Activated T-helper 2 cell treated with anti-CD3 and anti-CD28 coated beads, Interferon-gamma antibody, Interleukin-2, Interleukin-4, amounts not matched to agents 10 μg/mL and 5 μg/mL and 100 μg/mL, durations not matched to agents 14 hours and 24 hours and 36 hours (primary cell): ENCODE measurements at places on chromosomes 16 and 17.

- DNase-seq = no peak
These were observed 76.4 kb downstream of the CDH13 start for GRCh38 chr16:82703161-82703560.

GRCh38 chr17:61388561-61389356, 10.9 kb upstream of the TBX2 start:
- no peak for DNase-seq

- no peak for DNase-seq
These were observed 24.6 kb downstream of the LLGL2 start for GRCh38 chr17:75550139-75550465.

DNA sequence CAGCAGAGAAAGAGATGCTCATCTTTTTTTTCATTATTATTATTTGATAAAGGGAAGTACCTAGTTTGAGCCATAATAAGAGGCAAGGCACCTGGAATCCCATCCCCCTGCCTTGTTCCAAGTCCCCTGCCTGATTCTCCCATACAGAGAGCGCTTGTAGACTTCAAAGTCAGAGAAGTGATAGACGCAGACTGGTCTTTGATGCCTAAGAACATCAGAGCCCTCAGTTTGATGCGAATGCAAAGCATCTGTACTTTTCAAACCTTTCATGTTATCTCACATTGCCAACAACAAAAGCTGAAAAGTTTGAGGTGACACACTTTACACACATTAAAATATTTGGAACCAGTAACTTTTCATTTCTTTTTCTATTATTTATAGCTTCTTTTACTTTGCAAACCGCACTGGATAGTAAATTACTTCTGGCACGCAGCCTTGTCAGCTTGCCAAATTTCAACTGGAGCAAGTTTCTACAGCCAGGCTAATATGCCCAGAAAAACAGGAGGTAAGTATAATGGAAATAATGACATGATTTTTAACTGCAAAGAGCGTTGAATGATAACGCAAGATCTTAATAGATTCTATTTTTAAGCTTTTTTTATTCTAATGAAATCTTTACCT, 5.9 kb upstream of the UTP6 start:
- DNase-seq = no peak

DNA sequence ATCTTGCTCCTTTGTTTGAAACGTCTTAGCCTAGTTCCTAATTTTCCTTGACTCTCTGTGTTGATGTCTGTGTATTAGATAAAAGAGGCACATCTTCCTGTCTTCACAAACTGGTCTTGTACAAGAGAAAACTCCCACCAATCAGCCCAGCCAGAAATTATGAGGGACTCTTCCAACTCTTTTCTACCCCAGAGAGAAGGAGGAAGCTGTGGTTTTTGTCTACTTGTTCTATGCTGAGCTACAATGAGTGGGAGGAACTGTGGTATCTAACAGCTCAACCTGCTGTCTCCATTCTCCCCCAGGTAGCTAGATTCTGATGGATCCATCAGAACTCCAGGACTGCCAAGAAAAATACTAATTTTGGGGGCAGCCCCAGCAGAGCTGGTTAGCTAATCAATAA, 392.5 kb downstream of the HS3ST3B1 start:
- no peak for DNase-seq

DNA sequence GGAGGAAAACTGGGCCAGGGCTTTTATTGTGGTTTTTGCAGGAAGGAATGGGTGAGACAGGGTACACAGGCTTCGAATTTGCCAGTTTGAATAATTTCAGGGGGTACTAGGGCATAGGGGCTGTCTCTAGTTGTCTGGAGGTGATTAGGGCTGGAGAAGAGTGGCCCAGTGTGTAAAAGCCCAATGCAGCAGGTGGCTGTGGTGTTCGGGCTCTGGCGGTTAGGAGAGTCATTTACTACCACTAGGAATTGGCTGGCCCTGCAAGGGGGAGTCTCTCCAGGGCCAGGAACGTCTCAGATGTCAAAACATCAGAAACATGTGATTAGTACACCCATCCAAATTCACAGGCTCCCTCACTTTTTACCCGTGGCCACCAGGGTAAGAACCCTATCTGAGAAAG, 50.3 kb downstream of the GINS3 start:
- no peak for DNase-seq

- DNase-seq = no peak
These were observed 6.8 kb downstream of the MAPK8IP3 start for GRCh38 chr16:1712791-1713261.

DNA sequence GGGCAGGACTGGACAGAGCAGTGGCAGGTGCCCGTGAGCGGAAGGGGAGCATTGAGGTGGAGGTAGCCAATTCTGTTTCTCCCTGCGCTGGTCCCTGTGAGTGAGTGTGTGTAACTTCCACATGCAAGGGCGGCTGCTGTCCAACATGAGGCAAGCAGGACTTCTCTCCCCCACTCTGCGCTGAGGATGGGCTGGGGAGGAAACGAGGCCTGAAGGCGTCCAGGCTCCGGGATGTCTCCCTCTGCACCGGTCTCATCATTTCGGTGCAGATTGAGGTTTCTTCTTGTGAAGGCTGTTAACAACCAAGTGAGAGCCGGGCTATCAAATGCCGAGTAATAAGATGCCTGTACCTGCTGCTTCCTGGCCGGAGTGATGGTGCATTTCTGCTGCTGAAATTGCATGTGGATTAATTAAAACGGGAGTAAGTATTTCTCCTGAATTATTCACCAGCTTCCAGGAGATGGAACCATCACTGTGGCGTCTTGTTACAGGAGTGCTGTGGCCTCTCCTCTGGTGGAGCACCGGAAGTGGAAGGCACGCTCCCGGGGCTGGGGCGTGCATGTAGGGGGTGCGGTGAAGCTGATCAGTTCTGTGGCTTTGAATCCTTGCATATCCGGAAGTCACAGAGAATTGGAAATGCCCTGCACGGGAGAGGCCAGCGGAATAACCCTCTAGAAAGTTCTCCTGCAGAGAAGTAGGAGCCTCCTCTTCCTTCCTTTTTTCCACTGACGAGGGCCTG, 41.7 kb upstream of the MGAT5B start:
- DNase-seq = no peak
